ENCODE measurements at places on chromosomes 6 and 20.

DNA sequence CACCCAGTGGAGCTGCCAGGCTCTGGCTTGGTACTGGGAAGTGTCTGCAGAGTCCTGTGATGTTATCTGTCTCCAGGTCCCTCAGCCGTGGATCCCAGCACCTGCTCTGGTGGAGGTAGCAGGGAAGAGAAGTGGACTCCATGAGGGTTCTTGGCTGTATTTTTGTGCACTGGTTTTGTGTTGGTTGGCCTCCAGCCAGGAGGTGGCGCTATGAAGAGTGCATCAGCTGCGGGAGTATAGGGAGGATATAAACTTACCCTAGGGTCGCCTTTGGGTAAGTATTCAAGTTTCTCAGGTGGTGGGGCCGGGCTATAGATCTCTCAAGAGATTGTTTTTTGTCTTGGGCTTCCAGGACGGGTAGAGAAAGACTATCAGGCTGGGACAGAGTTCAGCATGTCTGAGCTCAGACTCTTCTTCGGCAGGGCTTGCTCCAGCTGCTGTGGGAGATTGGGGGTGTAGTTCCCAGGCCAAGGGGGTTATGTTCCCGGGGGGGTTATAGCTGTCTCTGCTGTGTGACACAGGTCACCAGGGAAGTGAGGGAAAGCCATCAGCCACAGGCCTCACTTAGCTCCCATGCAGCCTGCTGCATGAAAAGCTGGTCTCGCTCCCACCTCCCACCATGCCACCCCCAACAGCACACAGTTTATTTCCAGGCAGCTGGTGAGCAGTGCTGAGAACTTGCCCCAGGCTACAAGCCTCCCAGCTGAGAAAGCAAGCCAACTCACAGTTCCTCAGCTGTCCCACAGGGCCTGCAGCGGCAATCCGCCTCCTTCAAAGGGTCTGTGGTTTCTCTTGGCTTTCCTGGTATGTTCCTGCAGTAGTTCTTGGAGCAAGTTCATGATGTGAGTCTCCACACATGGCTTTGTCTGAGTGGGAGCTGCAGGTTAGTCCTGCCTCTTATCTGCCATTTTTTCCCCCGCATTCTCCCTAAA lies 115.7 kb downstream of the AIG1 start:
- DNase-seq = no peak

DNA sequence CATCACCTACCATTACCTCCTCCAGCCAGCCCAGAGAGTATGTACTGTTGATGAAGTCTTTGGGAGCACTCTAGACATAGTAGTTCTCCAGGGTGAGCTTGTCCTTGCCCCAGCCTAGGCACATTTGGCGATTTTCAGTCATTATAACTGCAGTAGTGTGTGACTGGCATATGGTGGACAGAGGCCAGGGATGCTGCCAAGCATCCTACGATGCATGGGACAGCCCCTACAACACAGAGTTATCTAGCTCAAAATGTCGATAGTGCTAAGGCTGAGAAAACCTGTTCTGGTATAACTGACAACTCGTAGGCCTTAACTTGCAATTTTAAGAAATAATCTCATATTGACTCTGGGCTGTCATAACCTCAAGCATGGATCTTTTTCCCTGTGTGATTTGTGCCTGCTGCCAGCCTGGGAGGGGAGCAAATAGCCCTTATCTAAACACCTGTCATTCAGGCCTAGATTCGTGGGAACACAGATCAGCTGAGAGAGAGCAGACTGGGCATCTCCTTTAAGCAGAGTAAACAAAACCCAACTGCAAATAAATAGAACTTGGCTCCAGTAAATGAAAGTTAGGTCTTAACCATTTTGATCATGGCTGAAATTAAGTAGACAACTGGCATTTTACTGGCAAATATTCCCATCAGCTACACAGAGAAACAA lies 102.6 kb downstream of the SPTLC3 start:
- DNase-seq = no peak

- DNase-seq = no peak
Observed at GRCh38 chr20:25297141-25297905, 49.4 kb downstream of the PYGB start.

DNA sequence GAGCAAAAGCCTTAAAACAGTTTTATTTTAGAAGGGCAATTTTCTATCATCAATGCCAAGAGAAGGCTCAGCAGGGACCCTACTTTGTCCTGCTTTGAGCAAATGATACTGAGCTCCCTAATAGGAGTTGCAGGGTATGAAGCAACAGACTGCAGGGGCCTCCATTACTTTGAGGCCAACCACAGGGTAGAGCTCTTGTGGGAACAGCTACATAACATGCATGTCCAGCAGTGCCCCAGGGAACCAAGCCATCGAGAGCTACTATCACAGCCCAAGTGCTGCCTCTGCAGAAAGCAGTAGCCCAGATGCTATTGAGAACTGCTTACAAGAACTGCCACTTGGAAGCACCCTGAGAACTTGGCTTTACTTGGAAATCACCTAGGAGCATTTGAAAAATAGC lies 222.1 kb downstream of the LAMA2 start:
- DNase-seq = no peak

DNA sequence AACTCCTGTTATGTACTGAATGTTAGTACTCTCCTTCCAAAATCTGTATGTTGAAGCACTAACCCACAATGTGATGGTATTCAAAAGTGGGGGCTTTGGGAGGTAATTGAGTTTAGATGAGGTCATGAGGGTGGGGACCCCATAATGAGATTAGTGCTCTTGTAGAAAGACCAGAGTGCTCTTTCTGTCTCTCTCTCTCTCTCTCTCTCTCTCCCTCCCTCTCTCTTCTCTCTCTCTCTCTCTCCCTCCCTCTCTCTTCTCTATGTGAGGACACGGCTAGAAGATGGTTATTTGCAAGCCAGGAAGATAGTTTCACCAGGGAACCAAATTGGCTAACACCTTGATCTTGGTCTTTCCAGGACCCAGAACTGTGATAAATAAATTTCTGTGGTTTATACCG lies 107.4 kb downstream of the TBX18 start:
- DNase-seq = no peak

DNA sequence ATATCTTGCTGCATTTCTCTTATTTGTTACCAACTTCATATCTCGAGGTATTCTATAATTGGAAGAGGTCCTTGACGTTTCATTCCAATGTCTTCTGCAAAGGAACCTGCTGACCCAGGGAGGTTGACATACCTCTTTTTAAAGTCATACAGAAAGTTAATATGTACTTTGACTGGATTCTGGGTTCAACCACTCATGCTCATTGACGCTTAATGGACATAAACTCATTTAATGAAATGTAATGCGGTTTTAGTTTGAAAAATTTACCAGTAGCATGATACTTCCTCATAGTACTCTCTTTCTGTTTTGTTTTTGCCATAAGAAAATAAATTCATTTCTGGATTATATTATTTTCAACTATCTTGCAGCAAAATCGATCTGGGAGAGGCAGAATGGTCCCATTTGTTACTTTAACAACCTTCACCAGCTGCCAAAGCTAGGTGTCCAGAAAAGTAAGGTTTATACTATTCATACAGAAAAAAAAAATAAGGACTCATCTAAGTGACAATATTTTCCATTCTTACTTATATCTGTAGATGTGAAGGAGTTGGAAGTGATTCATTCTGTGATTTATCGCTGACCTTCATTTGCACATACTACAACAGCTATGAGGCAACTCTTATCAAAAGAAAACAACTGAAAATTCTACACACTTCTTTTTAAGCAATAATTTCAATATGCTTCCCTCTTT lies 101.6 kb downstream of the ATXN1 start:
- no peak for DNase-seq

GRCh38 chr20:34871966-34872621 lies 562 bp downstream of the GGT7 start:
- DNase-seq = no peak

GRCh38 chr20:45646875-45647274 lies 15.8 kb upstream of the WFDC9 start:
- no peak for DNase-seq

Measured in NCI-H1048 (cell line).